ENCODE measurements at places on chromosomes 3 and 15.

GRCh38 chr15:100885116-100885515 is 5.5 kb downstream of the ALDH1A3 start:
- DNase-seq = no peak

DNA sequence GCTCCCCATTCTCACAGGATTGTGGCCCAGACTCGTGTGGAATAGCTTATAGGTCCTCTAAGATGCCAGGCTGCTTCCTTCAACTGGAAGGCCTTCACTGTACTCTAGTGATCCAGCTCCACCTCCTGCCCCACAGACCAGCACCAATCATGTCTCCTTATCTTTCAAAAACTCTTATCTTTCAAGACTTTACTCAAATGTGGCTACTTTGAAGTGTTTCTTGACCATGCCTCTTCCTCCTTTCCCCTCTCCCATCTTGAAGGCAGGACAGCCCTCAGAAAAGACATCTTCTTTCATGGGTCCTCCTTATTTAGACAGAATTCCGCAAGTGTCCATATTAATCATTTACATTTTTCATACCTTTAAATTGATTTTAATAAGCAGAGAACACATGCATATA is 142.3 kb downstream of the CHST2 start:
- DNase-seq = no peak

DNA sequence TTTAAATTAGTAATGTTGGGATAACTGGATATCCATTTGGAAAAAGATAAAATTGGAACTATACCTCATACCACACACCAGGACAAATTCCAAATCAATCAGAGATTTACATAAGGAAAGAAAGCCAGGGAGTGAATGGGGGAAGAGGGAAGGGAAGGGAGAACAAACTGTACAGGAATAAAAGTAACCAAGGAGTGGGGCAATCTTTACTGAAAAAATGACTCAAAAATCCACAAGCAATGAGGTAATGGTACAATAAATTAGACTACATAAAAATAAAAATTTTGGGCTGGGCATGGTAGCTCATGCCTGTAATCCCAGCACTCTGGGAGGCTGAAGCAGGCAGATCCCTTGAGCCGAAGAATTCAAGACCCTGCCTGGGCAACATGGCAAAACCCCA is 82.6 kb downstream of the MLH1 start:
- DNase-seq = no peak

DNA sequence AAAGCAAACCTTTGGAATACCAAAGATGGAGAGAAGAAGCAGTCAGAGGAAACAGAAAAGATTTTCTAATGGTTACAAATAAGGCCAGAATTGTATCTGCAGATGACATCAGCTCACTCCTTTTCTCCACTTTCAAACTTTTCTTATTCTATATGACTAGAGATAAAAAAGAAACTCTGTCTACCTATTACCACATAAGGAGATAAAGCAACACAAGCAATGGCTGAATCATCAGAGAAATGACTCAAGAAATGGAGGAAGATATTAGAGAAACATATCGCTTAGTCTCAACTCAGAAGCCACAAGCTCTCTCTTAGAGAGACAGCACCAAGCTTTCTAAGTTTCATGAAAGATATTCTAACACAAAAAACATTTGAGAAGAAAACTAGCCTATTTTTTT is 784.0 kb downstream of the ZPLD1 start:
- no peak for DNase-seq

DNA sequence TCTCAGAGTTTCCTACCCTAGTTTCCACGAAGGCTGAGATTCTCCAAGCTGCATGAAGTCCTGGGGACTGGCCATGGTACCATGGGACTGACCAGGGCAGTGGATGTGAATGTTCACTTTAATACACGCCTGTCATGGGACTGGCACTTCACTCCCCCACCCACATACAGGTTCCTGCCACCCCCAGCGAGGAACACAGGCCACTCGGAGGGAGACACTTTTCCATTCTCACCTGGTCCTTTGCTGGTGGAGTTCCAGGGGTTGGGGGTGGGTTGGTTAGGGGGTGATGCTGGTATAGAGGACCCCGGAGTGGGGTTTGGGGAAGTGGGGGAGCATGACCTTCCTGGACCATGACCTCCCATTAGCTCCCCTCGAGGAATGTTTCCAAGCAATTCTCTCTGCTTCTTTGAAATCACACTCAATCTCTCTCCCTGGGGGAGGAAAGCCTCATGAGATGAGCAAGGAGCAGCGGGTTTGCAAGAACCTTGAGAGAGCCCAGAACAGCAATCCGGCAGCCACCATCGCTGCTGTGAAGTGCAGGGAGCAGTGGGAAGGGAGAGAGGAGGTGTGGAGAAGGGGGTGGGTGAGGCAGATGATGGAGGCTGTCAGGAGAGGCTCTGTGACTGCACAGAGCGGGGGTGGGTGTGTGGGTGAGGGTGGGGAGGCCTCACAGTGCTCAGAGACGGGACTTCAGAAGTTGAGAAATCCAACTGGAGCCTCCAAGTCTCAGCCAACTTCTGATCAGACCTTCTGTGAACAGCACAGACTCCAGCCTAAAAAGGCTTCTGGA is 69.7 kb downstream of the ADCY5 start:
- no peak for DNase-seq

GRCh38 chr3:111325160-111325718 is 216.8 kb upstream of the CD96 start:
- no peak for DNase-seq

- DNase-seq = no peak
Observed at GRCh38 chr3:45548681-45549075, 45.9 kb upstream of the LIMD1 start.

DNA sequence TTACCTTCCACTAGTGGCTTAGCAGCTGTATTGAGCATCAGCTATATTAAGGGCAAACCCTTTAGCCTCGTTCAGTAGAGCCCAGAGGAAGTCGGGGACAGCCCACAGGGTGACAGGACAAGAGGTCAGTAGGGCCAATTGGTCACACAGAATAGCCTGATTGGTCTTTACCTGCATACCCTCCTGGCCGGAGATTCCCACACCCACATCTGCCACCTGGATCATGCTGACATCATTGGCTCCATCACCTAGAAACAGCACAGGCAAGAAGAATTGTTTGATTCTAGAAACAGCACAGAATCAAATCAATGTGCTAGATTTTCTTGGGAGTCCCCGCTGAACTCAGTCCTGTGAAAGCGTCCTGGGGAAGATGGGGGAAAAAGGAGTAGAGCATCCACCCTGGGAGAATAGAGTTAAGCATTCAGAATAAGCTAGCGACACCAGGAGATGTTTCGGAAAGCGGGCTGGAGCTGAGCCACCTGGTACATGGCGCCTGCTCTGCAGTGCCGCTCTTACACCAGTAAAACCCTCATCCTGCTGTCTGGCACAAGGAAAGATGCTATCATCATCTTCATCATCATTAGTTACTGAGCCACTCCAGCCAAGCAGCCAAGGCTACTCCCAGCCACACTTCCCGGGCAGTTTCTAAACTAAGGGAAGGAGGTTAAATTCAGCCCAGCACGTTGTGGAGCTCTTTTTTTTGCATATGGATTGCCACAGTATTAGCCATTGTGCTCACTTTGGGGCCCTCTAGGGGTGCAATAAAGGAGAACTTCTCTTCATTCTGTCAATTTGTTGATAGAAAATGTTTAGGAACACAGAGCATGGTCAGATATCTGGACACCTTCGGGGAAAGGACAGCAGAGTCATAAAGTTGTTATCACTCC is 171.3 kb downstream of the ATP10A start:
- DNase-seq = no peak

DNA sequence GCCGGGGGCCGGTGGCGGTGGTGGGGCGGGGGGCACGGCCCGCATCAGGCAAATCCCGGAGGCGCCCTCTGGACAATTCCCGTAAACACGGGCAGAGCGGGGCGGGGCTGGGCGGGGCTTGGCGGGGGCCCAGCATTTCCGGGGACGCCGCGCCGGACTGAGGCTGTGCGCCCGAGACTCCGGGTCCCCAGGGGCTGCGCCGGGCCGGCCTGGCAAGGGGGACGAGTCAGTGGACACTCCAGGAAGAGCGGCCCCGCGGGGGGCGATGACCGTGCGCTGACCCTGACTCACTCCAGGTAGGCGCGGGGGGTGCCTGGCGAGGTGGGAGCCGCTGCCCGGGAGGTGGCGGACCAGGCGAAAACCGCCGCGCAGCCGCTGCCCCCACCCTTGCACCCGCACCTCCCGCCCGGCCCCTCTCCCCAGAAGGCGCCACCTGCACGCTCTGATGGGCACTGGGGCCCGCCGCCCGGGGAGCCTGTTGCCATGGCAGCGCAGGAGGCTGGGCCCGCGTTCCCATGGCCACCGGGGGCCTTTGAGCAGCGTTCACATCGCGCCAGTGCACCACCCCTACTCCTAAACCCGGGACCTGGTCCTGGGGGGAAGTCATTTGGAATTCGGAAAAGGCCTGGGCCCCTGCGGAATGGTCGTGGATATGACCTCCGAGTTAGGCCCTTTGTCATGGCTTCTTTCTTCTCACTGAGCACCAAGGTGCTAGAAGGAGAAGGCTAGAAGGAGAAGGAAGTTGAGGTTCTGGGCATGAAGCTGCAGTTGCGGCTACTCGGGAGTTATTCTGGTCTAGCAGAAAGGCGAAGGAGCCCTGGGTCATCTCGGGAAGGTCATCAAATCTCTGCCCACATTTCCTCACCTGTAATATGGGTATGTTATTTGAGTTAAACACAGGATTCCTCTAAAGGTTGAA is 16.1 kb upstream of the SEMA4B start:
- DNase-seq = no peak

DNA sequence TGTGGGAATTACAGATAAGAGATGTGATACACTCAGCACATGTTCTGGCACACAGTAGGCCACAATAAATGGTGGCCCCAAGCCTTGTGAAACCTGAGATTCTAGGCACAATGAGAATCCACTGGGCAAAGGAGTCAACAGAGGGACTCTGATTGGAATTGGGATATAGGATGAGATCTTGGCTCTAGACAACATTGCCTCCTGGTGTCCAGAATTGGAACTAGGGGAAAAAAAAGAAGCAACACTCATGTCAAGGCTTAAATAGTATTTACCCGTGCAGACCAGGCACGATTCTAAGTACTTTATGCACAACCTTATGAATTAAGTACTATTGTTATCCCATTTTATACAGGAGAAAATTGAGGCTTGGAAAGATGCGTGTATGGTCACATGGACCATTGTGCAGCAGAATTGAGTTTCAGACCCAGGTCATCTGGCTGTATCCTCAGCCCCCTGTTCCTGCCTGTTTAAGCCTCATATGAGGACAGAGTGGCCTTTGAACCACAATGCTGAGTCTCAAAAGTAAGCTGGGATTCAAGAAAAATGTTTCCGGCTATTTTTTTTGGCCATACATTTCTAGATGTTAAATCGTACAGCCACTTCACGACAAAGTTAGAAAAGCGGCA is 124.8 kb downstream of the SV2B start:
- no peak for DNase-seq

DNA sequence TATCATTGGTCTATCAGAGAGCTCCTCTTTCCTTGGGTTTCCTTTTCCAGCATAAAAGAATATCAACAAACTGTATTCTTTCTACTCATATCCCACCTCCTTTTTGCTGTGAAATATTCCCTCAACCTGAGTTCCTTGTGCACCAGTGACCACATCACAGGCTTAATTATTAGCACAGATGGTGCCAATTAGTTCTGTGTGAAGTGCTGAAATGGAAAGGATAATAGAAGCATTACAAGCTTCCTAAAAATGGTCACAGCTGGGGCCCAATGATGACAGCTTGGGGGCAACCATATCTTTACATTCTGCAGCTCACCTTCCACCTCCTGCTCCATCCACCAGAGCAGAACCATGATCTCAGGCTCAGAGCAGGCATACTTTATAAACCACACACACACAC is 84.6 kb downstream of the ANO10 start:
- no peak for DNase-seq

DNA sequence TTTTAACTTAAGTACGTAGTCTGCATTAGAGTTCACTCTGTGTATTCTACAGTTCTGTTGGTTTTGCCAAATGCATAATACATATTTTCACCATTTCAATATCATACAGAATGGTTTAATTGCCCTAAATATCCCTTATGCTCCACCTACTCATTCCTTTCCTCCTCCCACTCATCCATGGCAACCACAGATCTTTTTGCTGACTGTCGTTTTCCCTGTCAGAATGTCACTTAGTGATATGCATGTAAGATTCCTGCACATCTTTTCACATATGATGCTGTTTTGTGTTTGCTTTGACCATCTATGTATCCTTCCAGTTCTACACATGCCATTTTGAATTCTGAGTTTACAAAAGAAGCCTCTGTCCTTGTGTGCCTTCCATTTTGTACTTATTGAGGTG is 36.7 kb downstream of the EPHA3 start:
- no peak for DNase-seq

- no peak for DNase-seq
Observed at GRCh38 chr15:60523056-60523455, 44.1 kb upstream of the ICE2 start.

DNA sequence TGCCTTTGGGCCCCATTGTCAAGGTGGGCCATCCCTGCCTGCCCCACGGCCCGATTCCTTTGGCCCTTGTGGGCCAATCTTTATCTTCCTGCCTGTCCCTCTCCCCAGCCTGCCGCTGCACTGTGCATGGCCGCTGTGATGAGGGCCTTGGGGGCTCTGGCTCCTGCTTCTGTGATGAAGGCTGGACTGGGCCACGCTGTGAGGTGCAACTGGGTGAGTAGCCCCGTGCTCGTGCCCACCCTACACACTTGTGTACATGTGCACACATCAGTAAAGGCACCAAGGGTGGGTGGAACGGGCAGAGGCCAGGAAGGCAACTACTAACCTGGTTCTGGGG is 12.2 kb downstream of the NT5DC2 start:
- no peak for DNase-seq

- no peak for DNase-seq
Observed at GRCh38 chr3:183734750-183735494, 37.3 kb downstream of the YEATS2 start.

- DNase-seq = no peak
Observed at GRCh38 chr3:16252243-16252978, 12.3 kb downstream of the DPH3 start.

DNA sequence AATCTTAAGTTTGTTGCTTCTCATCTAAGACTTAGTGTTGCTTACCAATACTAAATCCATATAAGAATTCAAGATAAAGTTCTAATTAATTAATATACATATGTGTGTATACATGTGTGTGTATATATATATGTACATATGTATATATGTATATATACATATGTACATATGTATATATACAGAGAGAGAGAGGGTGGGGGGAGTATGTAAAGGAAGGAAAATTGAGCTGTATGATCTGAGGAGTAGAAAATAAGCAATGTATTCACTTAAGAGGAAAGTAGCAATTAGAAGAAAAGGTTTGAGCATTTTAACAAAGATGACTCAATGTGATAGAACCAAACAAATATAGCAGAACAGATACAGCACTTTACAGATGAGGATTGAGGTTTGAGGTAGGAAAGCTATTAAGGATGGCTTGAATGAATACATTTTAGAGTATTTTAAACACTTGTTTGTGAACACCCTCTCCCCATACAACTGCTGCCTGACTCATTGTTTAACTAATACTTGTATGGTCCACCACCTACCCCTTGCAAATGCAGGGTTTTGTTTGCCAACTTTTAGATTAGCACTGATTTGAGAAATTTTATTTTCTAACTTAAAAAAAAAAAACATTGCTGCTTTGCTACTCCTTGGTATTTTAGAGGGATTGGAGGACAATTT is 681.1 kb upstream of the CADM2 start:
- DNase-seq = no peak

GRCh38 chr15:39598958-39599845 is 18.3 kb downstream of the THBS1 start:
- no peak for DNase-seq

- no peak for DNase-seq
Observed at GRCh38 chr3:122476532-122476931, 38.2 kb downstream of the KPNA1 start.

Measured in stimulated activated CD8-positive, alpha-beta memory T cell treated with anti-CD3 and anti-CD28 coated beads, Interleukin-7, amount 100 ng/mL, for 4 hours (primary cell).